Spinal cord (tissue), 10 donors: ENCODE measurements at places on chromosomes 3 and 15. TPM values are rescaled to one million over a fixed set of nuclear protein-coding genes. Genes with fewer than 3 reads are reported as not detected.

DNA sequence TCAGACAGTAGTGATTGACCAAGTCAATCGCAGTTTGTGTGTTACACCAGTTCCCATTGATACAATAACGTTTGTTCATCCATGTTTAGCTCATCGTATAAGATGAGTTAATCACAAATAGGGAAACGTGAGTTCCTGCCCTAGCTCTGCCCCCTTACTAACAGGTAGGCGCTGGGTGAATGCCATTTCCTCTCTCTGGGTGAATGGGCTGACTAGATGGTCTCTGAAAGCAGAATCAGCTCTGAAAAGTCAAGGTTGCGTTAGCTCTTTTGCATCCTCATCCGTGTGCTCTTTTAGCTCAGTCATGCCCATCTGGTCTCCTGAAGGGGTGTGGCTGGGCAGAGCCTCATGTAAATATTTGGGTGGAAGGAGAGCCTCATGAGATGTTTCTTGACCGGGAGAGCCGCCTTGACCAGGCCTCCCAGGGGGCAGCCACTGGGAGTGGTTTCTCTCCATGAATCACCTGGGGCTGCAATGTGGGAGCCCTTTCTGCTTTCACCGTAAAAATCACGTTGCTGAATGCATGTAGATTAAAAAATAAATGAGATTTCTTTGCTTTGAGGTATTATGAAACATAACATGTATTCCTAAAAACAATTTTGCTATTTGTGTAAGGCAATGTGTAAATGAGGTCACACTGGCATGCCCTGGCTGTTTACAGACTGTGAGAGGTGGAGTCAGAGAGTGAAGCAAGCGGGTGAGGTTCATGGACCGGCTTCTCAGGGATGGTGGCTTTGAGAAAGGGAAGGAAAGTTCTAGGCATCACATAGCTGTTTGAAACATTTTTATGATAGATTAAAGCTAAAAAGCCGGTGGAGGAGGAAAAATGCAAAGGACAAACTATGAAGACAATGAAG is 108.4 kb upstream of the RASGRP1 start:
- no peak for DNase-seq

- DNase-seq, result no peak
Observed at GRCh38 chr3:185316740-185317412, 46.1 kb upstream of the MAP3K13 start.

TGM4 gene
- polyA plus RNA-seq, result 0.08 TPM

CDCP1 gene
- polyA plus RNA-seq, result 0.46 TPM

DNA sequence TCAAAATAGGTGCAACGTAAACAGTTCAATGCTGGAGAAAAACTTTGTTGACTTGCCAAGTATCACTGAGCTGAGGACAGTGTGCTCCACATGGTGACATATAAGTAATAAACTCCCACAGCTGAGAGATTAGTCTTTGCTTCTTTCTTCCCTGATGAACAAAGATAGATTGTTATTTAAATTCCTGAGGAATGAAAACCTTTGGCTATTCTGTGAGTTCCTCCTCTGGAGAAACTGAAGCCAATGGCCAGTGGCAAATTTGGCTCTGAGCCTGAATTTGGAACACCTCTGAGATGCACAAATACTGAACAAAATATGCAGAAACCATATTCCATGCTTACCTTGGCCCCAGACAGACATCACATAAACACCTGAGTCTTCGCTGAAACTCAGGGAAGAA is 63.3 kb downstream of the RPL22L1 start:
- no peak for DNase-seq

LRRIQ4 gene
- polyA plus RNA-seq, result 0.26 TPM

POPDC2 gene
- 1.8 TPM for polyA plus RNA-seq

ABHD5 gene
- 40.4 TPM for polyA plus RNA-seq

GRCh38 chr15:93520206-93520605 is 431.2 kb upstream of the RGMA start:
- no peak for DNase-seq

BCHE gene
- 36.0 TPM for polyA plus RNA-seq

TTC21A gene
- 16.8 TPM for polyA plus RNA-seq

GASK1A gene
- polyA plus RNA-seq, result 10.2 TPM

FANCD2OS gene
- not detected for polyA plus RNA-seq

GRCh38 chr15:69031013-69032001 is 16.8 kb downstream of the NOX5 start:
- no peak for DNase-seq

GRCh38 chr3:185084901-185085300 is 68.0 kb downstream of the C3orf70 start:
- DNase-seq, result peak; percentile 70

GRCh38 chr3:197718891-197719290 is 17.8 kb downstream of the RUBCN start:
- DNase-seq, result no peak

DNA sequence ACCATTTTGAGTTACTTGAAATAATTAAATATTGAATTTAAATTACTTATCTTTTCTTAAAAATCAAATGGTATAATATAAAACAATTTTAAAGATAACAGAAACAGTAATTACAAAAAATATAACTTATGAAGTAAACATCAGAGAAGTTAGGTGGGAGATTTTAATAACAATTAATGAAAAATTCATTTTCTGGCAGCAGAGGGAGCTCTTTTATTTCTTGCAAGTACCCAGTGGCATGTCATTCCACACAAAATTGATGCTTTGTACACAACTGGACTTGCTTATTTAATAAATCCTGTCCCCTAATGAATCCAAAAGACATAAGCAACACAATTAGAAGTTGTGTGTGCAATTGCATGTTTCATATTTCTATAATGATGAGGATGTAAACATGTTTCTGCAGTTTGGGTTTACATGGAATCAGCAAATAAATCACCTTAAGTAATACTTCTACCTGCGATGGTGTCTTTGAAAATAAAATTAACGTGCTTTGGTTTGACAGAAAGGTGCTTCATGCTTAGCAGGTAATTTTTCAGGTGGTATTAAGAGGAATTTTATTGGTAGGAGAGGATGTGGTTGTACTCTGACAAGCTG is 861.3 kb downstream of the ZPLD1 start:
- peak; percentile 22 for DNase-seq

DNA sequence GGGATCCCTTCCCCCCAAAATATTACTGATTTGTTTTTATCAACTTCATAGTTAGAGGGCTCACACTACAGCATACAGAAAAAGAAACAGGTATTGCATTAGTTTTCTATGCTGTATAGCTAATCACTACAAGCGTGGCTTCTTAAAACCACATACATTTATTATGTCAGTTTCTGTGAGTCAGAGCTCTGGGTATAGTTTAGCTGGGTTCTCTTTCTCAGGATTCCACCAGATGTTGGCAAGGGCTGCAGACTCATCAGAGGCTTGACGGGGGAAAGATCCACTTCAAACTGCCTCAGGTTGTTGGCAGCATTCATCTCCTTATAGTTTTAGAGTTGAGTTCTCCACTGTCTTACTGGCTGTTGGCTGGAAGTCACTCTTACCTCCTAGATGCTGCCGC is 328.0 kb downstream of the NLGN1 start:
- no peak for DNase-seq

GPR27 gene
- 35.5 TPM for polyA plus RNA-seq

CCDC39 gene
- 7.2 TPM for polyA plus RNA-seq

GRCh38 chr3:172601066-172601832 is 78.0 kb upstream of the TNFSF10 start:
- no peak for DNase-seq

- DNase-seq, result no peak
Observed at GRCh38 chr15:42800731-42801474, 64.0 kb upstream of the CDAN1 start.

GRCh38 chr15:76208084-76208785 is 103.0 kb downstream of the ETFA start:
- DNase-seq, result no peak

GOLGA8S gene
- polyA plus RNA-seq, result 1.6 TPM

- no peak for DNase-seq
Observed at GRCh38 chr15:40367371-40367685, 9.3 kb downstream of the DISP2 start.

GRCh38 chr3:58900386-58900785 is 149.4 kb downstream of the CFAP20DC start:
- peak; percentile 3 for DNase-seq

GRCh38 chr15:28901987-28902745 is 16.4 kb downstream of the APBA2 start:
- DNase-seq, result no peak

GRCh38 chr3:58403513-58404109 is 30.0 kb downstream of the PDHB start:
- DNase-seq, result no peak

DNA sequence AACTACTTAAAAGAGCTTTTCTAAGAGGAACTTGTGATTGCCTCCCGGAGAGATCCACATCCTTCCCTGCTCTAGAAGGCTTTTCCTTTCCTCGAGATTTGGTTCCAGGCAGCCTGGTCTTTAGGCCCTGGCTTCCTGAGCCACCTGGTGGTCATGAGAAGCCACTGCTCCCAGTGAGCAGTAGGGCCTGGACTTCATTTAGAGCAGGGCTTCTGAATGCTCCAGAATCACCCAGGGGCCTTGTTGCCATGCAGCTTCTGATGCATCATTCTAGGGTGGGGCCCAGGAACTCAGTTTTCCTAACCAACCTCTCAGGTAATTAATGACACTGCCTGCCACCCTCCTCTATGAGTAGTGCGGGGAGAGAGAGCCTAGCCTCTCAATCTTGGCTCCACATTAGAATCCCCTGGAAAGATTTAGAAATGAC is 29.6 kb downstream of the PSMD6 start:
- peak; percentile 71 for DNase-seq

CCRL2 gene
- polyA plus RNA-seq, result 1.1 TPM

DNA sequence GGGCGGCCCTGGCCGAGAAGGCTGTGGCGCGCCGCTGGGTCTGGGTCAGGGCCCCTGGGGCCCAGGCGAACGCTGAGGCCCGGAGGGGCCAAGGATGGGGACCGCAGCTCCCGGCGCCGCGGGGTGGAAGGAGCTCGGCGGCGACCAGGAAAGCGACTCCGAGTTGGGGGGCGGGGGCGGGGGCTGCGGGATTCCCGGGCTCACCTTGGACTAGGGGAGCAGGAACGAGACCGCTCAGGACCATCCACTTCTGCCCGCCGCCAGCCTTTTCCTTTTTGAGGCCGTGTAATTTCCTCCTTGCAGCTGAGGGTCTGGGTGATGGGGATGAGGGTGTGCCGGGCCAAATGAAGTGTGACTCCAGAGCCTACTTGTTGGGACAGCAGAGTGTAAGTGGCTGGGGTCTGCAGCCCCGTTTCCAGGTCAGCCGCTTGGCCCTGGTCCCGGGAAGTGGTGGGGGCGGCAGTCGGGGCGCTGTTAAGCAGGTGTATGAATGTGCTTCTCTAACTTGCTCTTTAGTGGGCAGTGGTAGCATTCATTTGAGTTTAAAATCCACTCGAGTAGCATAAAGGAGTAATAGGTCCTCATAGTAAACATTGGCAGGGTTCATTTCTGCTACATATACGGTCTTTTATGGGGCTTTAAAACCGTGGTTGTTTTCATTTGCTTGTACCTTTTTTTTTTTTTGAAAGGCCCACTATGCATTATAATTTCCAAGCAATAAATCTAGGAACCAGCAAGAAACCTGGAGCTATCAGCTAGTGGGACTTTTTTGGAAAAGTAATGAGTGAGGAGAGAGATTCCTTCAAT is 717 bp downstream of the PXK start:
- no peak for DNase-seq

GRCh38 chr15:92909136-92909781 is 9.1 kb downstream of the CHD2 start:
- no peak for DNase-seq

GRCh38 chr3:108018552-108018951 is 72.3 kb downstream of the CD47 start:
- no peak for DNase-seq

GRCh38 chr3:115804713-115805119 is 181.4 kb downstream of the GAP43 start:
- no peak for DNase-seq

DNA sequence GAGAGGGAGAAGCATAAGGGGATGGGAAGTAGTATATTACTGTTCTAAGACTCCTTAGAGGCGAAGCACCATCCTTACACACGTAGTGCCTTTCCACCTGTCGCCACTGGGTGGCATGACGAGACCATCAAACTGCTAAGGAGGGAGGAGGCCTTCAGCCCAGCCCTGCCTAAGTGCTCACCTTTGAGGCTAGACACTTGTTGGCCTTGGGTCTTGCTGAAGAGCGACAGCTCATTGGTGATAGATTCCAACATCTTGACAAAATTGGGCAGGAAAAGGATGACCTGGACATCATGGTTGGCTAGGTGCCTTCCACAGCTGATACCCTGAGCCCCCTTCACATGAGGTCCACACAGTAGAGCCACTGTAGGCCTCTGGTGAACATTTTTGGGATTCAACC is 19.6 kb downstream of the CLK3 start:
- DNase-seq, result peak; percentile 30
